Sciatic nerve (tissue), 2 donors: ENCODE measurements at places on chromosomes 13 and 19. TPM values are rescaled to one million over a fixed set of nuclear protein-coding genes. Genes with fewer than 3 reads are reported as not detected.

Gene KLK2
- total RNA-seq: not detected

Gene CEACAM8
- 1.3 TPM for total RNA-seq

Gene GNG7
- total RNA-seq: 11.5 TPM

Gene CD33
- 10.7 TPM for total RNA-seq

Gene FBXO27
- 13.4 TPM for total RNA-seq

Gene ZNF17
- total RNA-seq: 20.1 TPM

Gene F10
- total RNA-seq: 14.2 TPM

GRCh38 chr13:48551329-48551728 lies 18.4 kb upstream of the RCBTB2 start:
- no peak for DNase-seq

GRCh38 chr19:1248786-1249297 lies 459 bp downstream of the MIDN start:
- peak; percentile 92 for DNase-seq

GRCh38 chr13:97387890-97388289 lies 46.1 kb upstream of the RAP2A start:
- no peak for DNase-seq

- no peak for DNase-seq
Measured at GRCh38 chr19:48735031-48735615, 5.3 kb downstream of the RASIP1 start.

DNA sequence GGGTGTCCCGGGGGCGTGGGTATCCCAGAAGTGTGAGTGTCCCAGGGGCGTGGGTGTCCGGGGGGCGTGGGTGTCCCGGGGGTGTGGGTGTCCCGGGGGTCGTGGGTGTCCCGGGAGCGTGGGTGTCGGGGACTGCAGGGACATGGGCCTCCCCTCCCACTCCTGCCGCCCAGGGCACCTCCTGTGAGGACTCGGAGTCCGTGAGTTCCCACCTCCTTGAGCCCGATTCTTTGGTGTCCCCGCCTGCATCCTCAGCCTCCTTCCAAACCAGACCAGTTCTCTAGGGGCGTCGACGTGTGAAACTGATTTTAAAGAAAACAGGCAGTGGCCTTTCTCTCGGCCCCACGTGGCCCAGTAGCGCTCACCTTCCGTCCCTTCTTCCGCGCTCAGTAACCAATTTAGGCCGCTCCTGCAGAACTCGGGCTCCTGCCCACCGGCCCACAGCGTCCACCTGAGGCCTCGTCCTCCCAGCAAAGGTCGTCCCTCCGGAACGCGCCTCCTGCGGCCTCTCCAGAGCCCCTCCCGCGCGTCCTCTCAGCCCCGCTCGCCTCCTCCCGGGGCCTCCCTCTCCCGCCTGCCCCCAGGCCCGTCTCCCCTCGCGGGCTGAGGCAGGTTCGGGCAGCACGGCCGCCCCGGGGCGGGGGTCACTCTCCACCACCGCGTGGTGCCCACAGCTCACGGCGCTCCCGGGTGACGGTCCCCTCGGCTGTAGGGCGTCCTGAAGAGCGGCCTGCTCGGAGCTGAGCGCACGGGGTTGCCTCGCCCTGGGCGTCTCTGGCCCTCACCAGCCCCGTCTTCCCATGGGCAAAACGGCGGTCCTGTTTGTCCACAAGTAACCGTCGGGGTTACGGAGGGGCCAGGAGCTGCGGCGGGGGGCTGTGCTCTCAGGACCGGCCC lies 3.8 kb downstream of the F7 start:
- DNase-seq: peak; percentile 54

DNA sequence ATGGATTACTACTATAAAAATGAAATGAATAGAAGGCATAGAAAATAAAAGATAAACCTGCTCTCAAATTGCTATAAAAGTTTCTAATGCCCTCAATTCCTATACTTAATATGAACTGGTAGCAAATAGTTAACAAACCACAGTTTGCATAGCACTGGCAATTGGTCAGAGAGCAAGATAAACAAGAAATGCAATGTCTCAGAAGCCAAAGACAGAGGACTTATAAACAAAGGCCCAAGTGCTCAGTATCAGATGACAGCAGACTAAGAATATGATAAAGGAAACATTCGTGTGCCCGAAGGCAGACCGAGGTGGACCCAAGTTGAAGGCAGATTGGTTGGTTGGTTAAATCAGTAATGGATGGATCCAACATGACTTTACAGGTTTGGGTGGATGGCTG lies 50.6 kb downstream of the IPO5 start:
- no peak for DNase-seq

DNA sequence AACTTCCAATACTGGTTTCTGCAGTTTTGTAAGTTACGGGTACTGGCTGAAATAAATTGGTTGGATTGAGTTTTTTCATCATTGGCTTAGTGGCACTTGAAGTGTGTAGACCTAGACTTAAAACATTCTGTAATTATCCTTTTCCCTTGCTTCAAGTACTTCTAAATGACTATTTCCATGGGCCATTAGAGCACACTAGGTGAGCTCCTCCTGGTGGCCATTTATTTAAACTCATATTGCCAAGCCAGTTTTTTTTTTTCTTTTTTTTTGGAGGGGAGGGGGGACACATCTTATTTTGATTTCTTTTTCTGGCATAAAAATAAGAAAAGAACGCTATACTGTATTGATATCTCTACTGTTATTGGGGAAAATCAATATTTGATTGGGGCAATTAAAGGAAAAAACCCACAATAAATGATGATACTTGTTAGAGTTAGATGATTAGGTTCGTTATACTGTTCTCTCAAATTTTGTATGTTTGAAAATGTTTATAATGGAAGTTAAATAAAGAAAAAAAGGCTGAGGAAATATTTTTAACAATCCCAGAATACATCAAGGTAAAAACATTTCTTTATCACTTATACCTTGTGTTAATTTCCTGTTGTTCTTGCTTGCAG lies 82.9 kb downstream of the PDS5B start:
- DNase-seq: no peak

- DNase-seq: no peak
Measured at GRCh38 chr13:23510544-23510916, 59.7 kb upstream of the TNFRSF19 start.

DNA sequence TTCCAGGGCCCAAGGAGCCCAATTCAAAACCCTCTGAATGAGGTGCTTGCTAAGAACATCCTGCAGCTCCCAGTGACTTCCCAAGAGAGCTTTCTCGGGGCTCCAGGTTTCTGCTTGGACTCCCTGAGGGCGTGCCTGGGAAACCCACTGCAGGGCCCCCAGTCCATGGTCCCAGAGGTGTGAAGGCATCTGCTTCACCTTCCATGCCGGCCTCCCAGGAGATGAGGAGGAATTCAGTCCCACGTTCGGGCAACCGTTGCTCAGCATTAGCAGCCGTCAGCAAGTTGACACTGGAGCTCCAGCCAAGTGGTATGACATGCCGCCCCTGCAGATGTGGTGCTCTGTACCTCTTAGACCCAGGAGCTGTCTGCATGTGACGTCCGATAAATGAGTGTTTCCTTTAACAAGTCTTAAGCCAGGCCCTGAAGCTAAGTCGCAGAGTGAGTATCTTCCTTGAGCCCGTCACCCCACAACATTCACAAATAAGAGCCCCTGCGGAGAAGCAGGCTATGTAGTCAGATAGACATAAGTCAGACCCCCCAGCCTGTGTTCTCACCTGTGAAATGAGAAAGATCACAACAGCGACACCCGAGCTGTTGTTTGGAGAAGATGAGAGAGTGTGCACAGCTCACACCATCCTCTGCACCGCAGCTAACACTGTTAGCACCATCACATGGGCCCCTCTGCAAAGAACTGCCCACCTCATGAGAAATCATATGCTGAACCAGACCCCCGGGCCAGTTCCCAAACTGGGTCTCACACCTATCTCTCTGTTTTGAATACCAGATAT lies 150.3 kb downstream of the KATNAL1 start:
- DNase-seq: no peak

- DNase-seq: no peak
Measured at GRCh38 chr19:13214036-13214730, 64.0 kb downstream of the IER2 start.

GRCh38 chr19:50959731-50960500 lies 7.1 kb upstream of the KLK5 start:
- no peak for DNase-seq
